ENCODE measurements at places on chromosomes 12 and 14.
A peak's percentile ranks its signal among the peaks of the same experiment; 100 is the strongest.

- no peak overlapping the region for H3K27ac ChIP-seq
- peak; percentile 87 for DNase-seq
- H3K4me3 ChIP-seq = no peak overlapping the region
- no peaks in the 10 kb centered on the region for H3K27me3 ChIP-seq
- peaks cover 11% of the 10 kb centered on the region for H3K4me1 ChIP-seq
These were observed 13.2 kb upstream of the ARF6 start for GRCh38 chr14:49879646-49880204.

DNA sequence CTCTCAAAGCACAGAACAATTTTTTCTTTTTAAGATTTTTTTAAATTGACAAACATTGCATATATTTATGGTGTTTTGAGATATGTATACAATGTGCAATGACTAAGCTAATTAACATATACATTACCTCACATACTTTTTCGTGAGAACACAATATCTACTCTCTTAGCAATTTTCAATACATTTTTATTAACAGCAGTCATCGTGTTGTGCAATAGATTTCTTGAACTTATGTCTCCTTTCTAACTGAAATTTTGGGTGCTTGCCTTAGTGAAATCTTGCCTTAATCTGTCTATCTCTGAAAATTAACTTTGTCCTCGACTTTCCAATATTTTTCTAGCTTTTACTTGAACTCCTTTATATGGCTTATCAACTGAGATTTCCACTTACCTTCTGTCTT lies 6.8 kb downstream of the OR10A7 start:
- no peaks in the 10 kb centered on the region for H3K36me3 ChIP-seq
- H3K4me1 ChIP-seq = no peaks in the 10 kb centered on the region
- H3K4me3 ChIP-seq = no peak overlapping the region
- no peak overlapping the region for H3K27ac ChIP-seq
- no peaks in the 10 kb centered on the region for H3K27me3 ChIP-seq

DNA sequence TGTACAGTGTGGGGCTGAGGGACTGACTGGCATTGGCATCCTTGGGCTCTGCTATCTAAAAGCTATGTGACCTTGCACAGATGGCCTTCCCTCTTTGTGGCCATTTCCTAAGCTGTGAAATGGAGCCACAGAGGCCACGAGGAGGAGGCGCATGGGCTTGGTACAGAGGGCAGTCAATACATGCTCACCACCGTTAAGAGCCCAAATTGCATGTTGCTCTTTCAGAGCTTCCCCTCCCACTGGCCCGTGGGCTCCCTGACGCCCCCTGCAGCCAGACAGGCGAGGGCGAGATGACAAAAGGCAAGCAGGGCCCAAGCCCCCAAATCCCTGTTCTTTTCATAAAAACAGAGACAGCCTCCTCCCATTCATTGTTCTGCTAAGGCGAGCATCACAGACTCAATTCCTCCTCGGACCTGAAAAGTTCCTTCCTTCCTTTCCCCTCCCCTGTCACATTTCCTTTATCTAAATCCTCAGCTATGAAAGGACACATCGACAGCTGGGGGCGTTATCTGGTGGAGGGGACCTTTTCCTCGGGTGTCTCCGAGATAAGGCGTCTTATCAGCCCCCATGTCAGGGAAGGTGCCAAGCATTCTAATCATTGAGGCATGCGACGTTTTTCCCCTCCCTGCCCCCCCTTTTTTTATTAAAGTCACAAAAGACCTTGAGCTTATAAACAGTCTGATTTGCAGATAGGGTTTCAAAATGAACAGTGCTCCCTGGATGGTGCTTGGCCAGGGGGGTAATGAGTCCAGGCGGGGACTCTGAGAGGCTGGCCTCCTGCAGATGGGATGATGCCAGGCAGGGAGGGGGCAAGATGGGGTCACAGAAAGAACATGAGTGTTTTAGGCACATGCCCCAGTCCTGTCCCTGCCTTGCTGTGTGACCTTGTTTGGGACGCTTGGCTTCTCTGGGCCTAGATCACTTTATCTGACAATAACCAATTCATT lies 26.4 kb downstream of the FAM222A start:
- H3K36me3 ChIP-seq = no peaks in the 10 kb centered on the region
- no peaks in the 10 kb centered on the region for H3K27me3 ChIP-seq
- no peak overlapping the region for H3K27ac ChIP-seq
- H3K4me1 ChIP-seq = no peaks in the 10 kb centered on the region
- peak; percentile 71 for DNase-seq
- H3K4me3 ChIP-seq = no peak overlapping the region

DNA sequence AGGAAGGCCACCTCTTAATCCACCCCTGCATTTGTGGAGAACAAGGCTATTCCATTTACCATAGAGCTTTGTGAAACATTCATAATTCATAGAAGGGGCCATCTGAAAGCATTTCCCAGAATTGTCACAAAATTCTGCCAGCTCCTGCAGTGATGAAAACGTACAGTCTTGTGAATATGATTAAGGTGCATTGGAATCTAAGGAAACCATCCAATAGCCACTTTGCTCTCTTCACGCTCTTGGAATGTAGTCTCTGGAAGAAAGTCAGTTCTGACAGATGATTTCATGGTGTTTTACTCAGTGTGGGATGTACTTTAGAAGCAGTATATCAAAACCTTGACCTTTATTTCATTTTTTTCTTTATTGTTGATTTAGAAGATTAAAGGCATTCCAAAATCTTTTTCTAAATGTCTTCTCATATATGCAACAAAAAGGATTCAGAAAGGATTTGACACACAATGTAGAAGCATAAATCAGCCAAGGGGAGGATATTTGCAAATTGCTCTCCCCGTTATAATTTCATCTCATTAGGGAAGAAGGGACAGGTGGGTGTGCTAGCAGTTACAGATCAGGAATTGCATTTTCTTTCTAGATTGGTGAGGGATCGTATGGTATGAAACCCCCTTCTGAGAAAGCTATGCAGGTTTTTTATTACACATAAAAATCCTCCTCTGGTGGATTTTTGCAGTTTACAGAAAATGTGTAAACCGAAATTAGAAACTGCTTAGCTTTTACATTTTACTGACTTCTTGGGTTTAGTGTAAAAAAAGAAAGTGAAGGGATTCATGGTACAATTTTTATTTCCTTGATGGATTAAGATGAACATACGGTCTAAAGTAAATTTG lies 390.2 kb downstream of the LRIG3 start:
- H3K36me3 ChIP-seq = no peaks in the 10 kb centered on the region
- H3K4me1 ChIP-seq = no peaks in the 10 kb centered on the region
- no peaks in the 10 kb centered on the region for H3K27me3 ChIP-seq
- DNase-seq = no peak
- H3K27ac ChIP-seq = no peak overlapping the region

GRCh38 chr14:64704143-64704742 lies at the start of gene PLEKHG3:
Gene PLEKHG3 (plus strand): TSS chr14:64704424. CDS start chr14:64727632, 23,208 bp downstream.
- peaks cover 20% of the 10 kb centered on the region for H3K4me1 ChIP-seq
- H3K36me3 ChIP-seq = no peaks in the 10 kb centered on the region
- peak within 1 kb of the TSS; percentile 77 for H3K4me3 ChIP-seq
- no peaks in the 10 kb centered on the region for H3K27me3 ChIP-seq

DNA sequence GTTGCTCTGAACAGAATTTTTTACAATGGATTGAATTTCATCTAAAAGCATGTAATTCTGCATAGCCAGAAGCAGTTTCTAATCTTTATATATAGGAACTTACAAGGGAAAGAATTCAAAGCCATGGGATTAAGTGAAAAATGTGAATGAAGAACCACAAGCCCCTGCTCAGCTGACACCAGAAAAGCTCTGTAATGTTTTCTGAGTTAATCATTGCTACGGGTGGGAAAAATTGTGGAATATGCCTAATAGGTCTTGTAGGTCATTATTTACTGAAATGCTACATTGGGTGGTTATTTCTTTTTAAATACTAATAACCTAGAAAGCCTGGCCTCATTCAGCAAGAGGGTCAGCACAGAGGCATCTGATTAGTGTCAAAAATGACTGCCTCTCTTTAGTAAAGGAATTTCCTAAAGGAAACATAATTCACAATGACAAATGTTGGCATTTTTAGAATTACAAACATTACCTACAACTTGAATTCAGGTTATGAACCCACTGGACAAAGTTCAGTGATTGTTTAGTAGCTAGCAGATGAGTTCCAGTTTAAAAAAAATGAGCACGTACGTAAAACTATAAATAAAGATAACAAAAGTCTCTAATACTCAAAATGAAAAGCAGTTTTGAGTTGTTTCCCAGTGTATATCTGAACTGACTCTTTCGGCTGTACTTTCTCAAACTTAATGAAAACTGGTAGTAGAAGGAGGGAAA lies 75.3 kb downstream of the BMP4 start:
- H3K4me3 ChIP-seq = no peak overlapping the region
- H3K36me3 ChIP-seq = no peaks in the 10 kb centered on the region
- no peaks in the 10 kb centered on the region for H3K27me3 ChIP-seq
- no peak for DNase-seq
- H3K4me1 ChIP-seq = no peaks in the 10 kb centered on the region

- no peak overlapping the region for H3K4me3 ChIP-seq
- no peak overlapping the region for H3K27ac ChIP-seq
- no peaks in the 10 kb centered on the region for H3K27me3 ChIP-seq
These were observed 124.5 kb downstream of the CALM1 start for GRCh38 chr14:90521084-90521929.
